ENCODE measurements at places on chromosomes 2 and 18. TPM values are rescaled to one million over a fixed set of nuclear protein-coding genes. Genes with fewer than 3 reads are reported as not detected.

DNA sequence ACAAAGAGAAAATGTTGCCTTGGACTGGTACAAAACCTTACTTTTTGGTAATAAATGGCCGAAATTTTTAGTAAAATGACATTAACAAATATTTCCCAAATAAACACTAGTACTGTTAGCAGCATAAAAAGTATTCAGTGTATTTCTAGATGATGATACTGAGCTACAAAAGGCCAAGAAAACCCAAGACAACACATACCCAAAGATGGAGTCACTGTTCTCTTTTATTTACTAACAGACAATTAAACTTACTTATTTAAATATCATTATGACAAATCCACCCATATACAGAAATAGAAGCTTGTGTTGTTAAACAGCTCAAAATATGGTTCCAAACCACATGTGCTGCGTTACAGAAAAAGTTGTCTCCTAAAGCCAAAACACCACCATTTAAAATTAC lies 239.9 kb downstream of the ZEB2 start:
- H3K27me3 ChIP-seq, result no peaks in the 10 kb centered on the region
- no peak overlapping the region for H3K4me3 ChIP-seq
- H3K36me3 ChIP-seq, result no peaks in the 10 kb centered on the region
- H3K27ac ChIP-seq, result no peak overlapping the region

GRCh38 chr18:3151399-3152264 lies 68.1 kb downstream of the MYOM1 start:
- H3K36me3 ChIP-seq, result no peaks in the 10 kb centered on the region
- no peak overlapping the region for H3K27ac ChIP-seq
- DNase-seq, result no peak
- H3K27me3 ChIP-seq, result no peaks in the 10 kb centered on the region
- H3K4me1 ChIP-seq, result no peaks in the 10 kb centered on the region

DNA sequence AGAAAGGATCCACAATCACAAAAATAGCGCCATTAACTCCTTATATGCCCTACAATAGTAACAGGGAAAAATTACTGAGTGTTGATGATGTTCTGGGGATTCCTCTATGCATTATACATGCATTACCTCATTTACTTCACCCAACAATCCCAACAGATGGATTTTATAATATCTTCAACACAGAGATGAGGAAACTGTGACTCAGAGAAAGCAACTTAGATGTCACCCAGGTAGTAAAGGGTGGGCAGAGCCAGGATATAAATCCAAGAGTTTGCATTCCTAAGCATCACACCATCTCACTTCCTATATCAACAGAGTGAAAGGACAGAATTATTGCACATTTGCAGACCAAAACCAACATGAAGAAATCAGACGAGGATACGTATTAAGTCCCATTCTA lies 144.2 kb downstream of the TCF4 start:
- no peaks in the 10 kb centered on the region for H3K4me1 ChIP-seq
- H3K27me3 ChIP-seq, result no peaks in the 10 kb centered on the region
- no peak overlapping the region for H3K27ac ChIP-seq
- no peak overlapping the region for H3K4me3 ChIP-seq
- DNase-seq, result no peak
- H3K36me3 ChIP-seq, result no peaks in the 10 kb centered on the region

DNA sequence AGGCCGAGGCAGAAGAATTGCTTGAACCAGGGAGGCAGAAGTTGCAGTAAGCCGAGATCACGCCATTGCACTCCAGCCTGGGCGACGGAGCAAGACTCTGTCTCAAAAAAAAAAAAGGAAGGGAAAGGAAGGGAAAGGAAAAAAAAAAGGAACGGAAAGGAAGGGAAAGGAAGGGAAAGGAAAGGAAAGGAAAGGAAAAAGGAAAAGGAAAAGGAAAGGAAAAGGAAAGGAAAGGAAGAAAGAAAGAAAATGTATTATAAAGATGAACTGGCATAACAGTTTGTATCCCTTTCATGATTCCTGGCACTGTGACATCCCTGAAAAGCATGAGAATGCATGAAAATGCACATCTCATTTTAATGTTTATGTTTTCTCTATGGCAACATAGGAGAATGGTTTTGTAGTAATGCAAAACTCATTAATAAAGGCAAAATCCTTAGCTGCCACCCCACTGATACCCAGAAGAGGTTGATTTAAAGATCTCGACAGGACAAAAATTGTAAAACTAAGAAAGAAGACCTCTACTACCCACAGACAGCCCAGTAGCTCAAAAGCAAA lies 11.5 kb upstream of the MREG start:
- H3K27ac ChIP-seq, result no peak overlapping the region
- H3K4me1 ChIP-seq, result no peaks in the 10 kb centered on the region
- DNase-seq, result no peak
- no peaks in the 10 kb centered on the region for H3K27me3 ChIP-seq
- no peak overlapping the region for H3K4me3 ChIP-seq
- H3K36me3 ChIP-seq, result no peaks in the 10 kb centered on the region

Gene DNER
- 2.0 TPM for total RNA-seq

Gene SCYGR4
- not detected for total RNA-seq

Gene LYG2
- not detected for total RNA-seq

DNA sequence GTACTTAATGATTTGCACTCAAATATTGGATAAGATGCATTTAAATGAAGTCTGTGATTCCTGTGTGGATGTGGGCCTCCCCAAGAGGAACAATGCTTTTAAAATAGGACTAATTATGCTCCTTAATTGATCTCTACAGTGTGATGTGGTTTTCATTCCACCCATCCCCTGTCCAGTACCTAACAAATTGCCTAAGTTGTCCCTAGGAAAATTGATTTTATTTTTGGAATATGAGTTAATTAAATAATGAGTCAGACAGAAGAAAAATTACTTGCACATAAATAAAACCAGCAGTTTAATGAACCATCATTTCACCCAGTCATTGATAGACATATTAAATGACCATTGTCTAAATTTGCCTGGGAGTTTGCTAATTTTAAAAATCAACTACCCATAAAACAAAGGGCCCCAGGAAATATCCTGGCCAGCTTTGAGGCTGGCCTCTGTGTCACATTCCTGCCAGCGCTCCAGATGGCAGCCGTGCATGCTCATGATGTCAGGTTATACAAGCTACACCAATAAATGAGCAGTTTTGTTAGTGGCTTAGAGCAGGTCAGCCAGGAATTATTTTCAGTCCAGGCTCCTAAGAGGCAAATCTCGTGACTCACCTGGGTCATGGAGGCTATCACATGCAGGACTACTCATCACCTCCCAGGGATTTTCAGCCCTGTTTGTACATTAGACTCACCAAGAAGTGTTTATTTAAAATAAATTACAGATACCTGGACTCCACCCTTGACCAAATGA lies 31.9 kb downstream of the ABHD3 start:
- H3K27ac ChIP-seq, result peak overlapping the region; percentile 51
- no peaks in the 10 kb centered on the region for H3K27me3 ChIP-seq
- H3K36me3 ChIP-seq, result no peaks in the 10 kb centered on the region
- DNase-seq, result peak; percentile 45
- no peak overlapping the region for H3K4me3 ChIP-seq

GRCh38 chr2:179729966-179730365 lies 131.4 kb downstream of the ZNF385B start:
- no peaks in the 10 kb centered on the region for H3K4me1 ChIP-seq
- no peak overlapping the region for H3K27ac ChIP-seq
- no peaks in the 10 kb centered on the region for H3K36me3 ChIP-seq
- no peak overlapping the region for H3K4me3 ChIP-seq
- H3K27me3 ChIP-seq, result no peaks in the 10 kb centered on the region

Gene ITPRIPL1
- 2.6 TPM for total RNA-seq

GRCh38 chr18:4119813-4120212 lies 335.3 kb downstream of the DLGAP1 start:
- H3K27me3 ChIP-seq, result no peaks in the 10 kb centered on the region
- no peak overlapping the region for H3K27ac ChIP-seq
- no peak overlapping the region for H3K4me3 ChIP-seq
- H3K36me3 ChIP-seq, result no peaks in the 10 kb centered on the region
- no peaks in the 10 kb centered on the region for H3K4me1 ChIP-seq

- peaks cover 5% of the 10 kb centered on the region for H3K4me1 ChIP-seq
- H3K4me3 ChIP-seq, result no peak overlapping the region
These were observed 16.8 kb downstream of the KDSR start for GRCh38 chr18:63350230-63350629.

GRCh38 chr2:202221873-202222272 lies 16.5 kb downstream of the SUMO1 start:
- H3K4me3 ChIP-seq, result no peak overlapping the region
- H3K27ac ChIP-seq, result no peak overlapping the region
- DNase-seq, result no peak

DNA sequence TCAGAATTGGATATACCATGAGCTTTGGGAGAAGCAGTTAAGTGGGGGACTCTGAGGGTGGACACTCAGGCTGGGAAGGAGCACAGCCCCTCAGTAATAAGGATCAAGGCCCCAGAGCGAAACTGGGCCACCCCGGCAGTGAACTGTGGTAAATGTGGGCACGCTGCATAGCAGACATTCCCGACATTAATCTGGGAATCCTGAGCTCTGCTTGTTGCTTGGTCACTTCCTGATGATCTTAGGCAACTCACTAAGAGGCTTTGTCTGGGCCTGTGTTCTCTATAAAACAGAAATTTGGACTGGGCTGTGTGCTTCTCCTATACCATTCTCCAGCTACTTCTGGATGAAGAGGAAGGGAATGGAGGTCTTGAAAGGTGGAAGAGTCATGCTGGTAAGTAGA lies 4.8 kb downstream of the TGFBRAP1 start:
- DNase-seq, result no peak
- peaks cover 8% of the 10 kb centered on the region for H3K4me1 ChIP-seq
- H3K36me3 ChIP-seq, result no peaks in the 10 kb centered on the region
- no peaks in the 10 kb centered on the region for H3K27me3 ChIP-seq

Gene FOXI3
- not detected for total RNA-seq

DNA sequence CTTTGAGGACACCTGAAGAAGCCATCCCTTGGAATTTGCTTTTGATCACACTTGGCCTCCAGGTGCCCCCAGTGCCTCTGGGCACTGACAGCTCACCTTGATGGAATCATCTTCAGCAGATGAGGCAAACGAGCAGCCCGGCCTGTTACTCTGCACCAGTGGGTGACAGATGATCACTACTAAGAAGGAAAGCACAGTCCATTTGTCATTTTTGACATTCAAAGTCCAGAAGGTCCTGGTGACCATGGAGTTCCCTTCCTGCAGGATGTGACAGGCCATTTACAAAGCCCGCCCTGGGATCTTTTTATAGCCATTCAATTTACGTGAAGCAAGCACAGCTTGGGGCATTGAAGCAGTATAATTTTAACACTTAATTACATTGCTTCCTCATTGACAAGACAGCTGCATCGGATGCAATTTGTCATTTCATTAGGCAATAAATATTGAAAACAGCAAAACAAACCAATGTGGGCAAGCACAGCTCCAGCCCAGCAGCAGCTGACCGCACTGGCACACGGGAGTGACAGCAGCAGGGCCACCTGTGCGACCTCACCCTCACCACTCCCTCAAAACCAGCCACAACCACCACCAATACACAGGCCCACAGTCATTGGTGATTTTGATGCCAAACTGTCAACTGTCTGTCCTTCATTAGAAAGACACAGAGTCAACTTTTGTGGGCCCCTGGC lies 76.0 kb upstream of the SLC66A3 start:
- no peak overlapping the region for H3K27ac ChIP-seq
- no peaks in the 10 kb centered on the region for H3K27me3 ChIP-seq
- no peaks in the 10 kb centered on the region for H3K36me3 ChIP-seq
- no peak overlapping the region for H3K4me3 ChIP-seq
- DNase-seq, result no peak
- H3K4me1 ChIP-seq, result no peaks in the 10 kb centered on the region

Gene CNGA3
- total RNA-seq, result 1.6 TPM

GRCh38 chr2:214810671-214811070 lies 1.2 kb upstream of the BARD1 start:
- peak overlapping the region; percentile 71 for H3K4me3 ChIP-seq
- DNase-seq, result peak; percentile 9
- H3K27me3 ChIP-seq, result no peaks in the 10 kb centered on the region

DNA sequence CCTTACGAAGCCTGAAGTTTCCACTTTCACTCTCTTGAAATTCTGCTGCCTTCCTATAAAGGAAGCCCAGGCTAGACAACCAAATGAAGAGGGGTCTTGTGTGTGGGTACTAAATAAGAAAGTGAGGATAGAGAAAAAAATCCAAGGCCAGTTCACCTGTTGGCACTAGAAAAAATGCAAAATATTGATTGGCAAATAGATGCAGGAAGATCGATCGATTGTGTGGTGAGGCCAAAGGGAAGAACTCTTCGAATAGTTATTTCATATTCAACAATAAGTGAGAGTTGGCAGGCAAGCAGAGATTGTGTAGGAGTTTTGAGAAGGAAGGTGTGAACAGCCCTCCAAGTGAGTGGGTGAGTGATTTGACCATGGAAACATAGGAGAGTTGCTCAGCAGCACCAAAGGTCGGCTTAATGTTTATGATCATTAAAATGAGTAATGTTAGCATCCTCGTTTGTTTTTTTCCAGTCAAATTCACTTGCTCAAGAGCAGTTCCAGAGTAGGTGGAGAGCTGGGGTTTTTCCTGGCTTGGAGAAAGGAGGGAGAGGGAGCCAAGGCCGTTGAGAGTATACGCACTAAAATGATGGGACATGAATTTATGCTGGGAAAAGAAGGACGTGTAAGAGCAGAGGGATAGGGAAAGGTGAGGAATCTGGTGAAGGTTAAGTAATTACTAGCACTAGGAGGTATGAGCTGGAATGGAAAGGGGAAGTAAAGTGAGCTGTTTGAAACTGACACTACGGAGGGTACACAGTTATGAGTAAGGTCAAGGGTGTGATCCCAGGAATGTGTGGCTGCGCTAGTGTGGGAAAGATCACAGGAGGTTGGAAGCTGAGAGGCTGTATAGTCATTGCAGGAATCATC lies 1.1 kb upstream of the NAPG start:
- no peaks in the 10 kb centered on the region for H3K27me3 ChIP-seq
- peaks cover 20% of the 10 kb centered on the region for H3K4me1 ChIP-seq
- H3K4me3 ChIP-seq, result peak overlapping the region; percentile 91

DNA sequence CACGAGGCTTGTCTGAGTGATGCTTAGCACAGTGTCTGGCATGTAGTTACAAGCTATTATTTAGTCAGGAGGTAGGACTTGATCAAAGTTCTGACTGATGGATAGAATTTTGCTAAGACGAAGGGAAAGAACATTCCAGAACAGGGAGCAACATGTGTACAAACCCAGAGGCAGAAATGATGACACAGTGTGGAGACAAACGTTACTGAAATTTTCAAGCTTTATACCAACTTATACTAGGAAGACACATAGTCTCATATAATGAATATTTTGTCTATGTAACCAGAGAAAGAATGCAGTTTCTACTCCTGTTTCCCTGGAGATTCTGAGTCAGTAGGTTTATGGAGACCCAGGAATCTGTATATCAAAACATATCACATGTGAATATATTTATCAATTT lies 123.4 kb downstream of the FAM124B start:
- no peak overlapping the region for H3K27ac ChIP-seq
- no peaks in the 10 kb centered on the region for H3K27me3 ChIP-seq
- no peaks in the 10 kb centered on the region for H3K36me3 ChIP-seq
- no peaks in the 10 kb centered on the region for H3K4me1 ChIP-seq
- DNase-seq, result no peak

Gene KLHL30
- not detected for total RNA-seq

- no peak overlapping the region for H3K27ac ChIP-seq
- H3K4me1 ChIP-seq, result no peaks in the 10 kb centered on the region
- H3K4me3 ChIP-seq, result no peak overlapping the region
- DNase-seq, result no peak
- no peaks in the 10 kb centered on the region for H3K27me3 ChIP-seq
- no peaks in the 10 kb centered on the region for H3K36me3 ChIP-seq
These were observed 12.4 kb upstream of the DNMT3A start for GRCh38 chr2:25354116-25354515.

Gene SATB2
- 316 TPM for total RNA-seq

- H3K4me3 ChIP-seq, result no peak overlapping the region
- H3K27me3 ChIP-seq, result no peaks in the 10 kb centered on the region
- DNase-seq, result no peak
- H3K27ac ChIP-seq, result peak overlapping the region; percentile 74
These were observed 11.9 kb downstream of the NPAS2 start for GRCh38 chr2:100831831-100832230.
